ENCODE measurements at places on chromosomes 2 and 18.

DNA sequence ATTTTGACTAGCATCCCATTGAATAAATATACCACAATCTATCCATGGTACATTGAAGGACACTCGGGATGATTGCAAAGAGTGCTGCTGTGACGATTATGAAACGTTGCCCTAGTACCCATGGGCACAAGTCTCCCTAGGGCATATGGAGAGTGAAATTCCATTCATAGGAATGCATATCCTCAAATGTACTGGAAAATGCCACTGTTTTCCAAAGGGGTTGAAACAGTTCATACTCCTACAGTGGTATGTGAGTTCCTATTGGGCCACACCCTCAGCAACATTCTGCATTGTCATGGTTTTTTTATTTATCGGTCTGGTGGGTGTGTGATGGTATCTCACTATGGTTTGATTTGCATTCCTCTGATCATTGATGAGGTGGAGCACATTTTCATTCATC lies 130.6 kb downstream of the TWIST2 start:
- DNase-seq: peak; percentile 74

- no peak for DNase-seq
Measured at GRCh38 chr2:76120176-76120575, 409.5 kb upstream of the GCFC2 start.

DNA sequence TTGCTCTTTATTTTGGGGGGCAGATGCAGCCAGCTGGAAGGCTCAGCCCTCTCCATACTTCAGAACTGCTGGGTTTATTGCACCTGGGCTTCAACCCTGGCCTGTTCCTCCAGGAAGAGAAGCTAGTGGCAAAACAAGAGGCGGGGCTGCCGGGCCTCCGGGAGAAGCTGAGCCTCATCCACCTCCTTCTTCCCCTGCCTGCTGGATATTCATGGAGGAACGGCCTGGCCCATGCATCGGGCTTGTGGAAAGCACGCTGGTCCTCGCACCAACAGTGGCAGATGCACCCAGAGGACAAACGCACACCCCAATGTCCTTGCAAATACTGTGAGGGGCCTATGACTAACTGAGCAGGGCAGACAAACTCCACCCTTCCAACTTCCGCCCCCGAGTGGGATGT lies 30.6 kb downstream of the FAM178B start:
- DNase-seq: no peak

- DNase-seq: peak; percentile 74
Measured at GRCh38 chr2:44912660-44913059, 28.8 kb upstream of the SIX3 start.

- DNase-seq: peak; percentile 33
Measured at GRCh38 chr2:122136056-122136455, 380.6 kb downstream of the TSN start.

GRCh38 chr2:202046572-202046971 lies 12.9 kb downstream of the FZD7 start:
- no peak for DNase-seq

DNA sequence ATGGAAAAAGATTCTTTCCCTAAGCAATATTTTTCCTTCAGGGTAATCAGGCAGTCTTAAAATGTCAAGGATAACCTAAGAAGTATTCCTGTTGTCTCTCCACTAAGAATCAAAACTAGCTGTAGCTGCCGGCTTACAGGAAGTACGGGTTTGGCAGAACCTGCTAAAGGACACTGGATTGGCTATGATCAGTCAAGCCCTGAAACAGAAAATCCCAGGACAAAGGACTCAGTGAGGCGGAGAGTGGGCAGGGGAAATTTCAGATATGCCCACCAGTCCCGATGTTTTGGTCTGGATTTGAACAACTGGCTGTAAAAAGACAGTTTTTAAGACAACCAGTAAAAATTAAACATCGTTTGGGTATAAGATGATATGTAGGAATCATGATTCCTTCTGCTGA lies 155.7 kb downstream of the HDAC4 start:
- no peak for DNase-seq

- DNase-seq: no peak
Measured at GRCh38 chr2:109450574-109451273, 163.0 kb downstream of the SEPTIN10 start.

DNA sequence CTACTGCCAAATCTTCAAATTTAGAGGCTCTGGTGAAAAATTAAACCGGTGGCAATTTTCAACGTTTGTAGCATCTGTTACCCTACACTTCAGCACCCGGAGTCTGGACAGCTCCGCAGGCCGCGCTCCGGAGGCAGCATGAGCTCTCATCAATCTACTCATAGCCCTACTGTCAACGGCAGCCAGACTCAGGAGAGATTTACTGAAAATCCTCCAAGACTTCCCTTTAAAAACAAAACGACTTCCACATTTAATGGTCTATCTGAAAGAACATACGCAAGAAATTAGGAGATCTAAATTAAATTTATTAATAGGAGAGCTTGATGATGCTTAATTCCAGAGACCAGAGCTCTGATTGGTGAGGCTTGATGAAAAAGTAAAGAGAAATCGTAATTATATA lies 970 bp upstream of the ADCYAP1 start:
- DNase-seq: peak; percentile 24

DNA sequence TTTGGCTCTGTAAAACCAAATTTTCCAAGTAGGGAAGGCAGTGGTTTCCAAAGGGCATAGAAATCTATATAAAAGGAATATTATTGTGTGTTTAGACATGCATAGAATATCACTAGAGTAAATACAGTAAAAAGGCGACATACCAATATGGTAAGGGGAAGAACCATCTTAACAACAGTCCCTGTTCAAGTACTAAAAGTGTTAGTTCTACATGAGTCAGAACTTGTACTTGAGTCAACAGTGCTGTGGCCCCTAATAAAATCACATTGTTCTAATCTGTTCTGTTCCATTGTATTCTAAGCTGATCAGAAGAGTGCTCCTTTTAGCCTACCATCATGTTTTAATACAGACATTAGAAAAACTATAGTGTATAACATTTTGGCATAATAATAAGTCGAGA lies 36.1 kb upstream of the TNFRSF11A start:
- no peak for DNase-seq

- no peak for DNase-seq
Measured at GRCh38 chr18:3226048-3226447, 6.3 kb upstream of the MYOM1 start.

DNA sequence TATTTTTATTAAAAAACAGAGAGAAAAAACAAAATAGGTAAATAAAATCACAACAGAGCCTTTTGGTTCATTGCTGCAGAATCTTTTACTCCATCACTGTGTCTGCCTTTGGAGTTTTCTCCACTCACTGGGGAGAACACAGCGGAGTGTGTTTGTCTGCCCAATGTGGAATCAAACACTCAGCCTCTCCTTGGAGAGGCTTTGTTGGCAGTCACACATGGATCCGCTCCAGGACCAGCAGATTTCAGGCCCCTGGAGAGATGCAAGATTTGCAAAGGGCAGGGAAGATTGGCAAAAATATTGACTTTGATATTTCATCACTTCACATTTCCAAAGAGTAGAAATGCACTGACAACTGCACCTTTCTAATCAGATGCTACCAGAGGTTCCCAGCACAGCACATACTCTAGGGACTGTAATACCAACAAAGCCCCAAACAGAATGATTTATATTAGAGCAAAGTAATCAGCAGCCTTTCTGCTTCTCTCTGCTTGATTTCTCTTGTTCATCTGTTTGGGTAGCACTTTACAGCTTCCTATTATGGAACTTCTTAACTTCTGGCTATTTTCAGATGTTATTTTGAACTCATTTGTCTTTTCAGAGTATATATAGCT lies 1898.8 kb upstream of the PIK3C3 start:
- no peak for DNase-seq

DNA sequence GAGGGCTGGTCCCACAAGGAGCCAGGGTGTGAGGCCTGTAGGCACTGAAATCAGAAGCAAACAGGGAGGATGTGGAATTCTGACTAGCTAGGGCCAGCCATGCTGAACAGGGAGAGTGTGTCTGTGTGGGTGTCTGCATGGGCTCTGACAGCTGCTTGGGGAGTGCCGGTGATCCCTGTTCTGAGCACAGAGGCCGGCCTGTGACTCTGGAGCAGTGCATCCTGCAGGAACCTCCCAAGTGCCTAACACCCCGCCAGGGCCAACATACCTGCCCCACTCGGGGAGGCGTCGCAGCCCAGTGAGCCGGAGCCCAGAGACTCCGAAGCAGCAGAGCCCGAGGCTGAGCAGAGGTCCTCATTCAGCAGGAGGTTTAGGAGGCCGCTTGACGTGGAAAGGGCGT lies 11.5 kb upstream of the HES6 start:
- DNase-seq: no peak

GRCh38 chr2:223989206-223989855 lies 32.1 kb downstream of the MRPL44 start:
- peak; percentile 30 for DNase-seq

DNA sequence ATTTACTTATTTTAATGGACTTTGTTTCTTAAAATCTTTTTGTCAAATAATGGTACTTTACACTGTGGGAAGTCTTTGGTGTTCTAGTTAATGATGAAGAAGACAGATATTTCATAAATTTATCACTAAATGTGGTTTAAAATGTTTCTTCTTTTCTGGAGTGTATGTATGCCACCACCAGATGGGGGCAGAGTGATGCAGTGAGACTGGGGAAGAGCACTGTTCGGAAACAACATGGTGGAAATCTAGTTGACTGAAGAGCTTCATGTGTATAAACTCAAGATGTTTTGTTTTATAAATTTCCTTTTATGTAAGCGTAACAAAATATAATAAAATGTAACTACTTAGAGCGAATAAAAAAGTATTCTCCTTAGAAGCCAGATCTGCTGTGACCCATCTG lies 195.1 kb downstream of the KCNE4 start:
- no peak for DNase-seq

GRCh38 chr18:38619129-38619528 lies 1053.5 kb upstream of the CELF4 start:
- no peak for DNase-seq

DNA sequence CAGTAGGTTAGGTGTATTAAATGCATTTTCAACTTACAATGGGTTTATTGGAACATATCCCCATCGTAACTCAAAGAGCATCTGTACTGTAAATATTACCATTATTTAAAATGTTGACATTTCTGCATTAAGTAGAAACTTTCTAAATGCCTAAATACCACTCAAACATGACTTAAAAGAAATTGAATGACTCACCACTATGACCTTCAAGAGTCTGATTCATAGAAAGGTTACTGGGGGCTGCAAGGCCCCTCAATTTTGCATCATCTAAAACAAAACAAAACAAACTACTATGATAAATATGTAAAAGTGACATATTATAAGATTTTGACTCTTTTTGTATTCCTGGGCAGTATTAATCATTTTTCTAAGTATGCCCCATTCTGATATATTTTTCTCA lies 7.6 kb downstream of the WDR35 start:
- no peak for DNase-seq

DNA sequence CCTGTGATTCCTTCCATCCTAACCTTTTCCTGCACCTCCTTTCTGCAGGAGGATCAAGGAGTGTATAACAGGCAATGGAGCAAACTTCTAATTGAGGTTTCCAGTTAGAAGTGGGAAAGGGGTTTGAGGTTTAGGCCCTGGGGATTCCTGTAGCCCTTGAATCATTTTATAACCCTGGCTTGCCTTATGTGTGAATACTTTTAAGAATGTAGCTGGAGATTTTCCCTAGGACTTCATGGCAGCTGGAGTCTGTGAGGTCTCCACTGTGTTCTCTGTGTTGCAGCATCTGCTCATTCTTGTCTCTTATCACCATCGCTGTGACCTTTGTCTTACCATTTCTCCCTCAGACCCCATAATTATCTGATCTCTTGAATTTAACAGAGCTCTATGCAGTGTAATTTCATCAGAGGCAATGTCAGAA lies 370.2 kb upstream of the SLC14A2 start:
- DNase-seq: no peak

DNA sequence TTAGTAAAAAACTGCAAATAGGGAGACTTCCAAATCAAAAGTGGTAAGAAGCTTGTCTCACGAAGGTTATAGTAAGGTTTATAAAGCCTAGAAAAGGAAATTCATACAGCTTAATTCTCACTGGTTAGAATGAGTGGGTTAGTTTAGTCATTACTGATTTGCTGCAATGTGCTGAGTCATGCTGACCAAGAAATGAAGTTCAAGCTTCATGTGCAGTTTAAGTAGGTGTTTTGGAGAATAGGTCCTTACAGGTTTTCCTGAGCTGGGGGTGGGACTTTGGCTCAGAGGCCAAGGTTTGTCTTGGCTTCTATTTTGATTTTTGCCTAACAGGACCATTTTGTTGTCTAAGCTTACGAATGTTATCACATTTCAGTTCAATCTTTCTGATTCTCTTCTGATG lies 15.1 kb downstream of the CLIP4 start:
- peak; percentile 96 for DNase-seq

GRCh38 chr2:227447606-227448005 lies 24.4 kb upstream of the AGFG1 start:
- DNase-seq: peak; percentile 35

GRCh38 chr2:21379140-21379539 lies 255.4 kb downstream of the TDRD15 start:
- no peak for DNase-seq

GRCh38 chr2:129798301-129798581 lies 181.2 kb upstream of the RAB6C start:
- DNase-seq: no peak

GRCh38 chr2:238975408-238975807 lies 127.5 kb downstream of the TWIST2 start:
- DNase-seq: no peak

DNA sequence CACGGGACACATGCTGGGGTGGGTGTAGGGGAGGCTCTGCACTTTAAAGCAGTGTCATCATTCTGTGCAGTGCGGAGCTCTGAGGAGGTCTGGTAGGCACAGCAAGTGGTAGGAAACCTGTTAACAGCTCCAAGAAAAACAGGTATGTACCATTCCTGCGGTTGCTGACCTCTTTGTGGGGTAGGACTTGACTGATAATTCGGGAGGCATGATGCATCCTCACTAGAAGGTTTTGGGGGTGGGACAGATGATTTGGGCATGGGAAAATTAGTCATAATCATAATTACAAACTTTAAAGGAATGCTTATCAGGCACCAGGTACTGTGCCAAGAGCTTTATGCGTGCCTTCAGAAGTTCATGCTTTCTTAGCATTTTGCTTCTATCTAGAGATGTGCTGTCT lies 9.7 kb downstream of the DOK1 start:
- DNase-seq: no peak

- no peak for DNase-seq
Measured at GRCh38 chr2:143452817-143453451, 323.7 kb downstream of the ARHGAP15 start.

- no peak for DNase-seq
Measured at GRCh38 chr18:51516478-51517038, 319.1 kb upstream of the MEX3C start.

GRCh38 chr2:237533668-237534161 lies 32.7 kb upstream of the PRLH start:
- DNase-seq: no peak

GRCh38 chr2:194495046-194495445 lies 1162.0 kb upstream of the SLC39A10 start:
- no peak for DNase-seq

GRCh38 chr2:150376553-150377335 lies 110.7 kb downstream of the RND3 start:
- DNase-seq: no peak
